ENCODE measurements at places on chromosomes 5 and 9. TPM values are rescaled to one million over a fixed set of nuclear protein-coding genes. Genes with fewer than 3 reads are reported as not detected.

- H3K27ac ChIP-seq, result no peak overlapping the region
- no peaks in the 10 kb centered on the region for H3K36me3 ChIP-seq
- H3K27me3 ChIP-seq, result no peaks in the 10 kb centered on the region
- no peak overlapping the region for H3K4me3 ChIP-seq
- DNase-seq, result no peak
Observed at GRCh38 chr9:98755006-98755618, 41.2 kb downstream of the ANKS6 start.

DNA sequence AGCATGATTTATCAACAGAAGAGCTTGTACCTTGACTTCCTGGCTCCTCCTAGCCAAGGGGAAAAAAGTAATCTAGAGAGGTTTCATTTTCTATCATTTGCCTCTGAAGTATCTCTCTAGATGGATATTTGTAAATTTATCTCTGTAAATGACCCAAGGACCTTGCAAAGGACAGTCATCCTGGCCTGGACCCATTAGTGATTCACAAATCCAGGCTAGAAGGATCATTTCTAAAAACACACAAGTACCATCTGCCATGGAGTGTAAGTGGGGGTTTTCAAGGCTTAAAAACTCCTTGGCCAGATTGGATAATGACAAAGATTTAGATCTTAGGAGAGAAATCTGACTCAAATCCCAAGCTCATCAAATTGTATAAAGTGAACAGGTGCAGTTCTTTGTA lies 8.1 kb downstream of the TTC23L start:
- no peak for DNase-seq
- H3K27me3 ChIP-seq, result no peaks in the 10 kb centered on the region
- H3K4me1 ChIP-seq, result no peaks in the 10 kb centered on the region
- no peaks in the 10 kb centered on the region for H3K36me3 ChIP-seq
- no peak overlapping the region for H3K27ac ChIP-seq

GRCh38 chr9:71839668-71840067 lies 71.3 kb downstream of the ABHD17B start:
- DNase-seq, result no peak
- H3K4me3 ChIP-seq, result no peak overlapping the region
- H3K36me3 ChIP-seq, result no peaks in the 10 kb centered on the region
- no peaks in the 10 kb centered on the region for H3K27me3 ChIP-seq
- no peak overlapping the region for H3K27ac ChIP-seq

DNA sequence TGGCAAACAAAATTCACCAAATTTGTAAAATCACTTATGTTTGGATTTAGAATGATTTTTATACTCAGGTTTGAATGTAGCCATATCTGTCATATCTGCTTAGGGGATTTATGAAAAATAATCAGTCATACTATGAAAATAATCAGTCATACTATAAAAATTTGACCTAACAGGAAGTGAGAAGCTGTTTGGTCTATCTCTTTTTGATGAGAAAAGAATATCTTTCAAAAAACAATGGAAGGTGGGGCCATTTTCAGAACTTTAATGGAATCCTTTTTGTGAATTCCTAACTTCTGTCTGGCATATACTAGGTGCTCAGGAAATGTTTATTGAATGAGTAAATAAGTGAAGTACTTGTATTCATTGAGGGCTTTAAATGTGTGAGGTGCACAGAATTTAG lies 70.1 kb downstream of the CWC27 start:
- no peak overlapping the region for H3K4me3 ChIP-seq
- H3K27ac ChIP-seq, result no peak overlapping the region
- H3K27me3 ChIP-seq, result no peaks in the 10 kb centered on the region
- H3K36me3 ChIP-seq, result peaks cover 11% of the 10 kb centered on the region
- no peak for DNase-seq

DNA sequence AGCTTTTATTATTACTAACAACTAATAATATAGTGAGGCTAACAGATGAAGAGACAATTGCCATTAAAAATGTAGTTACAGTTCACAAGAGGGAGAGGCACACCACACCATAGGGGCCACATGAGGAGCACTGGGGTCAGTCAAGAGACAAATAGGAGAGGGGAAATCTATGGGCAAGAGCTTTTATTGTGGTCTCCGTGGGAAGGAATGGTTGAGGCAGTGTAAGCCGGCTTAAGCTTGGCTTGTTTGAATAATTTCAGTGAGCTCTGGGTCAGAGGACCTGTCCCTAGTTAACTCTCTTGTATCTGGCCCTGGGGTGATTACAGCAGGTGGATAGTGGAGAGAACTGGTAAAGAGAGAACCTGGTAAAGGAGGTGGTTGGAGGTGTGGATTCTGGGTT lies 35.3 kb downstream of the OGN start:
- no peak overlapping the region for H3K27ac ChIP-seq
- no peaks in the 10 kb centered on the region for H3K4me1 ChIP-seq
- H3K36me3 ChIP-seq, result no peaks in the 10 kb centered on the region
- no peaks in the 10 kb centered on the region for H3K27me3 ChIP-seq

DNA sequence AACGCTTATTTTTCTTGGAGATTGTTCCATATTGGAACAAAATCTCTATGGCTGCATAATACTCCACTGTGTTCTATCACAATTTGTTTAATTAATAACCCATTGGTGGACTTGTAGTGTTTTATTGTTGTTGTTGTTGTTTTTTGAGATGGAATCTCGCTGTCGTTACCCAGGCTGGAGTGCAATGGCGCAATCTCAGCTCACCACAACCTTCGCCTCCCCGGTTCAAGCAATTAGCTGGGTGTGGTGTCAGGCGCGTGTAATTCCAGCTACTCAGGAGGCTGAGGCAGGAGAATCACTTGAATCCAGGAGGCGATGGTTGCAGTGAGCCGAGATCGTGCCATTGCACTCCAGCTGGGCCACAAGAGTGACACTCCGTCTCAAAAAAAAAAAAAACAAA lies 38.7 kb downstream of the SPRY4 start:
- no peak overlapping the region for H3K27ac ChIP-seq
- no peaks in the 10 kb centered on the region for H3K36me3 ChIP-seq
- H3K4me3 ChIP-seq, result no peak overlapping the region

Gene PDGFRB
- 58.4 TPM for total RNA-seq

Gene CTSL
- 37.3 TPM for total RNA-seq

Gene GRIA1
- total RNA-seq, result not detected

DNA sequence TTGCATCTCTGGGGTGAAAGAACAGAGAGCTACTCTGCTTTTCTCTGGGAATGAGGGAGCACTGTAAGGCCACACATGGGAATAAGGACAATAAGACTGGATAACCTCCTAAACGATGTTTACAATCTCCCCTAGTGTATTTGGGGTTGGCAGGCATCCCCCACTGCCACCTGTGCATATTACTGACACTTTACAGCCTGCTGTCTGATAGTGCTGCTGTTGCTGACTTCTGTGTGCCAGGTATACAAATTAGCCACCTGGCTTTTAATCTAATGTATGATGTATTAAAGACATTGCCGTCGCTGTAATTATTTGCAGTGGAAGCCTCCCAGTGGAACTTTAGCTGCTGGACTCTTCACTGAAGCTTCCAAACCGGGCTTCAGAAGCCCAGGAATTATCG lies 4.4 kb upstream of the SHISAL2B start:
- H3K4me3 ChIP-seq, result no peak overlapping the region
- H3K36me3 ChIP-seq, result no peaks in the 10 kb centered on the region
- no peak for DNase-seq
- H3K4me1 ChIP-seq, result no peaks in the 10 kb centered on the region
- H3K27me3 ChIP-seq, result peaks cover 13% of the 10 kb centered on the region

DNA sequence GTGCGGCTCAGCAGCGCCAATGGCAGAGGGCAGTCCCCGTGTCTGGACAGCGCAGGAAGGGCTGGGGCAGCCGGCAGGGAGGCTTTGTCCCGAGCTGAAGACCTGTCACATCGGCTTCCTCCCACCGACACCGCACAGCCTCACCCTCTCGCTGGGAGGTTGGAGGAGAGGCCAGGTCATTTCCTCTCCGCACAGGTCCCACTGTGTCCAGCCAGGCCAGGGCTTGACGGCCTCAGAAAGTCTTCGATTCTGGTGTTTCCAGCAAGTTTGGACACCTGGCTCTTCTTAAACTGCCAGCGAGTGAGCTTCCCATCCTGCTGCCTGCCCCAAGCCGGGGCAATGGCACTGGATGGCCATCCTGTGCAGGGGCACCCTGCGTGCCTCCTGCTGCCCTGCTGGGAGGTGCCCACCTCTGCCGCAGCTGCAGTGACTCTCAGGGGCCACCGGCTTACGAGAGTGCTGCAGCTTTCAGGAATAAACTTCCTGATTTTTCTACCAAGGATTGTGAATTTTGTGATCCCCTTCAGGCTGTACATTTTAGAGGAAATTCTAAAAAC lies 33.9 kb downstream of the AHRR start:
- no peak overlapping the region for H3K27ac ChIP-seq
- H3K27me3 ChIP-seq, result peaks cover 4% of the 10 kb centered on the region
- no peaks in the 10 kb centered on the region for H3K4me1 ChIP-seq
- no peak for DNase-seq
- no peak overlapping the region for H3K4me3 ChIP-seq
- H3K36me3 ChIP-seq, result no peaks in the 10 kb centered on the region

DNA sequence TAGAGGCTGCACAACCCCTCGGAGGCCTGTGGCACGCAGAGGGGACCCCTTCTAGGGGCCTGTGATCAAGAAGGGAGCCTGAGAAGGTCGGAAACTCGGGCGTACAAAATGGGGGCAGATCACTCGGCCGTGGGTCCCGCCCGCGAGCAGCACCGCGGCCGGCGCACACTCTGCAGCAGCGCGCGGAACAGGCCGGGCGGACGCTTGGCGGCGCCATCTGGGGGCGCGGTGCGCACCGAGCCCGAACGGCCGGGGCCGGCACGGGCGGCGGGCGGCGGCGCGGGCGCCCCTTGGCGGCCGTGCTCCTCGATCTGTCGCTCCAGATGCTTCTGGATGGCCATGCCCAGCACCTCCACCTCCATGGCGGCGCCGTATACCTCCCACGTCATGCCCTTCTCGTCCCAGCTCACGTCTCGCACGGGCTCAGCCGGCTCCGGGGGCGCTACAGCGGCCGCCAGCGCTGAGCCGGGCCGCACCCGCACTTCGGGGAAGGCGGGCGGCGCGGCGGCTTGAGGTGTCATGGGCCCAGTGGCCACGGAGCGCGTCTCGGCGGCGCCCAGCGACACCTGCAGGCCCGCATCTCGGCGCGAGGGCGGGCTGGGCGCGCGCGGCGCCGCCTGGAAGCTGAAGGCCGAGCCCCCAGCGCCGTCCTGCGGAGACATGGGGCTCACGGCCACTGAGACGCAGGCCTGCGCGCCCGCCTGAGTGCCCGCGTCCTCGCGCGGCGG lies 13.1 kb downstream of the GPRIN1 start:
- H3K4me3 ChIP-seq, result no peak overlapping the region
- peaks cover 2% of the 10 kb centered on the region for H3K27me3 ChIP-seq
- no peak overlapping the region for H3K27ac ChIP-seq
- no peak for DNase-seq
- H3K4me1 ChIP-seq, result no peaks in the 10 kb centered on the region

- H3K4me1 ChIP-seq, result peaks cover 31% of the 10 kb centered on the region
- no peaks in the 10 kb centered on the region for H3K36me3 ChIP-seq
- no peaks in the 10 kb centered on the region for H3K27me3 ChIP-seq
- H3K4me3 ChIP-seq, result peak overlapping the region; percentile 87
Observed at GRCh38 chr5:120464627-120465435, 731 bp downstream of the PRR16 start.

DNA sequence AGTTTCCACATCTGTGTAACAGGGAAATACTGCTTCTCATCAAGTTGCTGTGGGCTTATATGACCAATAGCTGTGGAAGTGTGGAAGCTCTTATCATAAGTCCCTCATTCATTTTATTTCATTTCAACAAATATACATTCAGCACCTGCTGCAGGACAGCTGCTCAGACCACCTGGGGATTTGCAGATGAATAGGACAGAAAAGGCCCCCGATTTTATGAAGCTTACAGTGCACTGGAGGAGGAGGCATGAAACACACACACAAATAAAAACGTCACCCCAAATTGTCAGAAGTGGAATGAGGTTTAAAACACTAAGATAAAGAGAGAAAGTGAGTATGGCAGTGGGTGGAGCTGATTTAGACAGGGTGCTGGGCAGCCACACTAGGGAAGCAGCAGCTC lies 107.2 kb downstream of the DRD1 start:
- no peaks in the 10 kb centered on the region for H3K36me3 ChIP-seq
- no peak for DNase-seq
- H3K27me3 ChIP-seq, result no peaks in the 10 kb centered on the region

GRCh38 chr9:28155067-28155466 lies 581.8 kb upstream of the C9orf72 start:
- H3K27ac ChIP-seq, result no peak overlapping the region
- no peak overlapping the region for H3K4me3 ChIP-seq
- H3K36me3 ChIP-seq, result no peaks in the 10 kb centered on the region
- no peak for DNase-seq

DNA sequence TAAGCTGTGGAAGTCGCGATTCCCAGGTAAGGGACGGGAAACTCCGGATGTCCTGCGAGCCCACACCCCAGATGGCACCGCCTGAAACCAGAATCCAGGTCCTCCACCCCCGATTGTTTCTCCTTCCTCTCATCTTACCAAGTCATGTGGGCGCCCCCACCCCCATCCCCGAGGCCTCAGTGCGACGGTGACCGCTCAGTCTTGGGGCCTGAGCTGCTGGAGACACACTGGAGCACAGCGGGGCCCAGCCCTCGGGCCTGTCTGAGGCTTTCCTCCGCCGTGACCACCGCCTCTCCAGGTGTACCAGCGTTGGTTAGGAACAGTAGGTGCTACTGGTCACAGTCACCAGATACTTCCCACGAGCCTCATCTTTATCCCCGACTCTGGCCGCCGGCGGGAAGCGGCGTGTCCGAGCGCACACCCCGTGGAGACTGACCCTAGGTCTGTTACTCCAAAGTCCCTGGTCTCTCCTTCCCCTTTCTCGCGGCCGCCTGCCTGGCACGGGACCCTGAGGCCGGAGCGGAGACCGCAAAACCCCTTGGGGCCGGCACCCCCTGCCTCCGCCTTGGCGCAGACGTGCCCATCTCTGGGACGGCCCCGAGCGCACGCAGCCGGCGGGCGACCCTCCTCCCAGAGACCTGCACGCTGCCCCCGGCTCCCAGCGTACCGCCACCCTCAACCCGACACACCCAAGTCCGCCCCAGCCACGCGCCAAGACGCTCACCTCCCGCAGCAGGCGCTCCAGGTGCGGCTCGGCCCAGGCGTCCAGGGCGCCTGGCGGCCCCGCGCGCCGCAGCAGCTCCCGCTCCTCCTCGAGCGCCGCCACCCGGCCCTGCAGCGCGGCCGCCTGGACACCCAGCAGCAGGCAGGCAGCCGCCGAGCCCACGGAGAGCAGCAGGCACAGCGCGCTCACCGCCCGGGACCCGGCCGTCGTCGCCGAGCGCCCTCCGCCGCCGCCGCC lies 733 bp downstream of the COL23A1 start:
- peak overlapping the region; percentile 65 for H3K4me3 ChIP-seq
- H3K4me1 ChIP-seq, result peaks cover 23% of the 10 kb centered on the region
- DNase-seq, result peak; percentile 27
- no peak overlapping the region for H3K27ac ChIP-seq
- no peaks in the 10 kb centered on the region for H3K36me3 ChIP-seq
- H3K27me3 ChIP-seq, result no peaks in the 10 kb centered on the region

Gene LCN12
- total RNA-seq, result not detected

Gene ALG2
- total RNA-seq, result 19.9 TPM

Gene REEP2
- 3.5 TPM for total RNA-seq

All from gastrocnemius medialis (tissue), 4 donors.